ENCODE measurements at places on chromosomes 11 and 22. TPM values are rescaled to one million over a fixed set of nuclear protein-coding genes. Genes with fewer than 3 reads are reported as not detected.

- H3K36me3 ChIP-seq, result no peaks in the 10 kb centered on the region
- H3K4me3 ChIP-seq, result no peak overlapping the region
- H3K27me3 ChIP-seq, result no peaks in the 10 kb centered on the region
- H3K4me1 ChIP-seq, result no peaks in the 10 kb centered on the region
- no peak overlapping the region for H3K27ac ChIP-seq
Measured at GRCh38 chr22:46422896-46423295, 87.4 kb downstream of the TRMU start.

- no peak overlapping the region for H3K27ac ChIP-seq
- no peak overlapping the region for H3K4me3 ChIP-seq
- H3K36me3 ChIP-seq, result no peaks in the 10 kb centered on the region
- H3K4me1 ChIP-seq, result no peaks in the 10 kb centered on the region
- DNase-seq, result no peak
Measured at GRCh38 chr22:30183861-30184278, 62.7 kb downstream of the LIF start.

- no peak overlapping the region for H3K27ac ChIP-seq
- H3K4me3 ChIP-seq, result no peak overlapping the region
- peaks cover 19% of the 10 kb centered on the region for H3K27me3 ChIP-seq
- no peak for DNase-seq
- H3K4me1 ChIP-seq, result no peaks in the 10 kb centered on the region
Measured at GRCh38 chr11:7245341-7245740, 6.4 kb upstream of the SYT9 start.

DNA sequence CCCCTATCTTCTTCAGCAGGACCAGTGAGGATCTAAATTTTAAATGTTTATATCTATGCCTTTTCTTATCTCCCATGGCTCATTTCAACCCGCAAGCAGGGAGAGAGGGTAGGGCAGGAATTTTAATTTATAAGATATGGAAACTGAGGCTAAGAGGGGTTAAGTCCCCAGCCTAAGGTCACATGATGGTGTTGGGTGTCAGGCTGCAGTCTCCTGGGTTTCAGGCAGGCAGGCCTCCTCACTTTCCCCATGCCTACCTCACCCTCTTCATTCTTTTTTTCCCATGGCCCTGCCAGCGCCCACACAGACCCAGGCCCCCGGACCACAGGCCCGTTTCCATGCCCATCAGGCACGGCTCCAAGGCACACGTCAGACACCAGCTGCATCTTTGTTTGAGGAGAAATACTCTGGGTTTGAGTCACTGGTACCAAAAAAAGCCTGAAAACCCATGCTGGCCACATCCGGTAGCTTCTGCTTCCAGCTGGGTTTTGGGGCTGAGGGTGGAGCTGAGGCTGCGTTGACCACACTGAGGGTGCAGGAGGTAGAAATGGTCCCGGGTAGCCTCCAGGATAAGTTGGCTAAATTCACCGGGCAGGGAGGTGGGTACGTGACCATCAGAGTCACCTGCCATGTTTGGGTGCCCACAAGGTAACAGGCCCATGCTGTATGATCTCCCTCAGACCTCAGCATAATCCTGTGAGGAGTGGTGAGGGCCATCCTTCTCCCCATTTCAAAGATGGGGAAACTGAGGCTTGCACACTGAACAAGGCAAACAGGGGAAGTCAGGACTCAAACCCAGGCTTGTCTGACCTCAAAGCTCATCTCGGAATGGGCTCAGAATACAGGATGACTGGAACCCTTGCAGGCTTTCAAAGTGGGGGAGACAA lies 7.5 kb downstream of the CRYBB1 start:
- no peaks in the 10 kb centered on the region for H3K27me3 ChIP-seq
- H3K4me1 ChIP-seq, result no peaks in the 10 kb centered on the region
- DNase-seq, result peak; percentile 18

The CALCB gene
- 22.3 TPM for total RNA-seq
